ENCODE measurements at places on chromosomes 3 and 15.

GRCh38 chr3:20054549-20054987 is 14.3 kb downstream of the KAT2B start:
- peak; percentile 96 for DNase-seq

DNA sequence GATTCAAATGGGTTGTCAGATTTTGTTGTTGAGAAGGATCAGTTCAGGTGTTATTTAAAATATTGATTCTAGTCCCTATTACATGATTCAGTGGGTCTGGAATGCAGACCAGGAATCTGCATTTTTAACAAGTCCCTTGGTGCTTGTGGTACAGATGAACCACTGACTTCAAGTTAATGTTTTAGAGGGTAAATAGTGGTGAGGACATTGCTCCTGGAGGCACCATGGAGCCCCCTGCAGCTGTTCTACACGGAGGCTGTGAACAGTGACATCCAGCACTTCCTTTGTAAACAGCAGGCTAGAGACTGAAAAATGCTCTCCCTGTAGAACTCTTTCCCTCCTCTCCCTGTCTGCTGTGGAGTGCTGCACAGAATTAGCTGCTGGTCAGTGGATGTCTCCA is 4.8 kb upstream of the FSIP1 start:
- DNase-seq = peak; percentile 43

- no peak for DNase-seq
These were observed 61.4 kb downstream of the GABRB3 start for GRCh38 chr15:26711445-26711844.

DNA sequence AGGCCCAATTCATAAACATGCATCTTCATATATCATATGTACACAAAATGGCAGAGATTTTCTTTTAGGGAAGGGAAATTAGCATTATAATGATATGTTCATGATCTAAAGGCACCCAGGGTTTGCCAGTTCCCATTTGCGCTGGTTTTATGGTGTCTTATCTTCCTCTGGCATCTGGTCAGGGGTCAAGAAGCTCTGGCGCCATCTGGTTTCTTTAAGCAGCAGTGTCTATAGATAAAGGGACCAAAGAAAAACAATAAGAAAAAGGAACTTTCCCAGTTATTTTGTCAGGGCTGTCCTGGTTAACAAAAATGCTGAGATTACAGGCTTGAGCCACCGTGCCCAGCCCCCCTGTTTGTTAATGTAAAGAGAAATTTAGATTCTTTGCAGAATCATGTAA is 3.3 kb upstream of the DCP1A start:
- DNase-seq = peak; percentile 37

DNA sequence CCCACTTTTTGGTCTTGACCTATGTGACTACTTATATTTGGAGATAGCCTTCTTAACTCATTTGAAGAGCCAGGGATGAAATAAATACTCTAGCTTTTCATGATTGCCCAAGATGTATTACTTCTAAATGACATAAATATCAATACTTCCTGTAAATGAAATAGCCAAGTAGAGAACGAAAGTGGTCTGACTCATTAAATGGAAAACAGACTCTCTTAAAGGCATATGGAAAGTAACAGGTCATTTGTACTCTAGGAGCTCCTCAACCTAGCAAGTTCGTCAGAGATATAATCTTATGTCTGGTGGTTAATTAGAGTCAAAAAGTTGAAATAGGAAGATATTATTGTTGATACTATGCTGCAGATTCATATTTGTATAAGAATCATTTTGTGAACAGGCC is 1105.4 kb downstream of the TUSC7 start:
- no peak for DNase-seq

- no peak for DNase-seq
These were observed 648.6 kb upstream of the ZNF385D start for GRCh38 chr3:22399566-22399965.

DNA sequence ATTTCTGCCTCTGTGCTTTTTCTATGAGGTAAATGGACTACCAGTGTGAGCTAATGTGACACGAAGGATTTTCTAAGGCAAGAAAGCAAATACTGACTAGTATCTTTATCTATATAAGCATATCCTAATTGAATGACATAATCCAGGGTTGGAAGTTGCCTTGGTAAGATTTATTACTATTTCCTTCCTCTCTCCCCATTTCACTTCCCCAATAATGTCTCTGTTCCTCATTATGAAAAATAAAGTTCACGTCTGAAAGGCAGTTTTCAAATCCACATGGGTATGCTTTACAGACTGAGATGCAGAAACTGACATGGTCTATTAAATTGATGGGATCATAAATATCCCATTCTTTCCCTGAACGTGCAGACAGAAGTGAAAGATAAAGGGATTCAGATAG is 86.0 kb downstream of the DTWD1 start:
- no peak for DNase-seq

- no peak for DNase-seq
These were observed 432.2 kb downstream of the TUSC7 start for GRCh38 chr3:117141812-117142211.

- DNase-seq = no peak
These were observed 1036.6 kb downstream of the NTRK3 start for GRCh38 chr15:87219650-87220615.

DNA sequence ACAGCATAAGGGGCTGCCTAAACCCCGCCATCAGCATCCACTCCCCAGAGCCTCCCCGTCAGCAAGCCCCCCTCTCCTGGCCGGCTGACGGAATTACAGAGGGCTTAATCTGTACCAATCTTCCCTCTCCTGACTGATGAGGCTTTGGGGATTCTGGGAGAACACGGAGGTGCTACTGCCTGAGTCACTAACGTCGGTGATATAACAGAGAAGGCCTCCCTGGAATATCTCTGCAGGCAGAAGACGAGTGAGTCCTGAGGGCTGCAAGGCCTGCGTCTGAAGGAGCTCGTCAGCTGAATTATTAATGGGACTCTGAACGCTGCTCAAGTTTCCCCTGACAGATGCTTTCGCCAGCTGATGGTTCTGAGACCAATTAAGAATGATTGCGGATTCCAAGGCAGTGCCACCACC is 147.7 kb downstream of the XXYLT1 start:
- no peak for DNase-seq

- no peak for DNase-seq
These were observed 1.0 kb downstream of the COPS2 start for GRCh38 chr15:49154359-49154758.

DNA sequence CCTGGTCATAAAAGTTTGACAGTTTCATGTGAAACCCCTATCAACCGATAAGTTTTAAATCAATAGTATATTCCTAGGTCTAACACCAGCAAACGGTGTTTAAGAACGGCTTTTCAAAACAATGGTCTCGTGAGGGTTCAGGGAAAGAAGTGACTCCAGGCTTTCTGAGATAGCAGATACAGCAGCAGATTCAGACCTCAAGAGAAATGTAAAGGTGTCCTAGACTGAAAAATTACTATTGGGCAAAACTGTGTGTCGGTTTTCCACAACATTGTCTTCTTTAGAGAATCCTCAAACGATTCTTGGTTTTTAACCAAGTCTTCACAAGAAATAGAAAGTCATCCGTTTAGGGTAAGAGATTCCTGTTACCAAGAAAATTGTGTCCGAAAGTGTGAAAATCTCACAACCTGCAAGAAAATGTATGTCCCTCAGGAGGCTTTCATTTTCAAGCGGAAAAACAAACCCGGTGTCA is 1.2 kb downstream of the SETD2 start:
- peak; percentile 7 for DNase-seq

- no peak for DNase-seq
These were observed 41.6 kb upstream of the TASOR start for GRCh38 chr3:56724676-56725075.

- DNase-seq = no peak
These were observed 533.2 kb upstream of the GBE1 start for GRCh38 chr3:82294609-82295008.

DNA sequence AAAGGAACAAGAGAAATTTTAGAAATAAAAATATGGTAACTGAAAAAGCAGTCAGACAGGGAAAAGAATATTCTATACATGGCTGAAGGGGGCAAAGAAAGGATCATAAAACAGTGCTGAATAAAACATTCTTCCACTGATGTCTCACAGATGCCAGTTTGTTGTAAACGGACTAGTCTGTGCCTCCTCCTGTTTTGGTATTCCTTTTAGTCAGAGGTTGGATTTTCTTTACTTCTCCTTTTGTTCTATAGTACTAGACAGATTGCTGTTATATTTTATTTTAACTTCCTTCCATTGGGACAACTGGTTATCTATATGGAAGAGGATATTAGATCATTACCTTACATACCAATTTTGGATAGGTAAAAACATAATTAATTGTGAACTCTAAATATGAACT is 16.0 kb upstream of the GNB5 start:
- DNase-seq = no peak

DNA sequence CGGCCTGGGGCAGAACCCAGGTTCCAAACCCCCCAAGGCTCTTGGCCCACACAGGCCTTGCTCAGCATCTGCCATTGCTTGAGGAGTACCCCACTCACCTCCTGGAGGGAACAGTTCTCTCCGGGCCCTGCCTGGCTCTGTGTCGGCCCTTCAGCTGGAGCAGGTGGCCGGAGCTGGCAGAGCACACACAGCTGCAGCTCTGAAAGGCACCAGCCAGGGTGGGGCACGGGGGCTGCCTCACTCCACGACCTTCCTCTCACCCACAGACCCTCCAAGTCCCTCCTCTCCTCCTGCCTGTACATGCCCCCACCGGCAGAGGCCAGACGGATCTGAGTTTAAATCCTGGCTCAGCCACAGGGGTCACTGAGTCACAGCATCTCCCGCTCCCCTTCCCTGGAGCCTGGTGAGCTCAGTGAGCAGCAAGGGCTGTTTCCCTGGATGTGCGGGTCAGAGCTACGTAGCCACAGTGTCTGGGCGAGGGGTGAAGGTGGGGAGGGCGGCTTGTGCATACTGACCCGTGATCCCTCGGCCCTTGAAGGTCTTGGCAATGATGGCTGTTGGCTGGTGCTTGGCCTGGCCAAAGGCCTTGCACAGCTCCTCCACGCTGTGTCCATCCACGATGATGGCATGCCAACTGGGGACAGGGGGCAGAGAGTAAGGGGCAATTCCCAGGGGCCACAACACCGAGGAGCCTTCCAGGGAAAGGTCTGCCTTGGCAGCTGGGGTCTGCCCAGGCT is 23.0 kb downstream of the TKT start:
- no peak for DNase-seq
